ENCODE measurements at places on chromosomes 12 and 14.
A peak's percentile ranks its signal among the peaks of the same experiment; 100 is the strongest.

- no peak for DNase-seq
These were observed 282.8 kb downstream of the PAWR start for GRCh38 chr12:79407671-79408622.

GRCh38 chr12:111181143-111181726 lies 187.7 kb downstream of the PHETA1 start:
- no peak for DNase-seq

DNA sequence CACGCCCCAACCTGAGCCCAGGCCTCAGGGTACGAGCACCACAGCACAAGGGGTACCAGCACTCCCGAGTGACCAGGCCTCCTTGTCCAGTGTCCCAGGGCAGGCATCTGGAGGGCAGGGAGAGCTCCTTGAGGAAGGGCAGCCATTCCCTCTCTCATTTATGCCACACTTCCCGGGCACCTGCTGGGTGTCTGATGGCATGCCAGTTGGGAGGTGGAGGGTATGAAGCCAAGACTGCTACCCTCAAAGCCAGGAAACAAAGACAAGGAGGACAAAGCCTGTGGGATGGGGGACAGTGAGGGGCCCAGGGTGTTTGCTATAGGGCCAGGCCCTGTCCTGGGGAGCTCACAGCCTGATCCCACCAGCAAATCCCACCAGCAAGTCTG lies 45.6 kb downstream of the CCDC88C start:
- no peak for DNase-seq

DNA sequence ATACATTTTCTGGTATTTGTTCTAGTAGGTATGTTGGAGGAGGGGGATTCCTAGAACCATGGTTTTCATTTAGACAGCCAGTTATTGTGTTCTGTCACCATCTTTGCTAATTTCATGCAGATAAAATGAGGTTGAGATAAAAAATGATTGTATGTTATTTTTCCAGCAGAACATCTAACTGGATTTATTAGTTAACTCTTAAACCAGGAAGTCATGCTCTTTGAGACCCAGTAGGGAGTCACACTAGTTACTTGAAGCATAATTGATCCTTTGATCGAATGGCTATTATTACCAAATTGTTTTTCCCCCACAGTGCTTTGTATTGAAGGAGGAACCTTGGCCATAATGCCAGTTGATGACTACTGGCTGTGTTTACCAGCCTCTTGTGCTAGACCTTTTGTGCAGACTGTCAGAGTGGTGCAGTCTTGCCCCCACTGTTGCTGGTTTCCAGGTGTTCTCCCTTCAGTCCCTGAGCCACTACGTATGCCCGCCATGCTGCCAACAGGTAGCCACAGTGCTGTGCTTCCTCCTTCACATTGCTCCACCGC lies 6.0 kb downstream of the EID3 start:
- DNase-seq: no peak

DNA sequence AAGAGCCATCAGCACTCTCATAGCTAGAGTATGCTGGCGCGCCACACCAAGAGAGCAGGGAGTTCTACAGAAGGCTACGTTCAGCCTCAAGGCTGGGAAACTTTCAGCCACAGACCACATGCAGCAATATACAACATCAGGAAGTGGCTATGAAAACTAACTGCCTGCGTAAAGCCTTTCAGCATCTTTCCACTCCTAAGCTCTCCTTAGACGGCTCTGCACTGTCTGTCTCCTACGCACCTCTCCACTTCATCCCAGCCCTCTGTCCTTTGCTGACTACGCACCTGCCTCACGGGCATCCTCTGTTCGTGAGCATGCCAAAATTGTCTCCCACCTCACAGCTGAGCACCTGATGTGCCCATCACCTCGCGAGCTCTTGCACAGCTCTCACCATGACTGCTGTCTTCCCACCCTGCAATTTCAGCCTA lies 9.7 kb downstream of the MPHOSPH9 start:
- DNase-seq: peak; percentile 58

DNA sequence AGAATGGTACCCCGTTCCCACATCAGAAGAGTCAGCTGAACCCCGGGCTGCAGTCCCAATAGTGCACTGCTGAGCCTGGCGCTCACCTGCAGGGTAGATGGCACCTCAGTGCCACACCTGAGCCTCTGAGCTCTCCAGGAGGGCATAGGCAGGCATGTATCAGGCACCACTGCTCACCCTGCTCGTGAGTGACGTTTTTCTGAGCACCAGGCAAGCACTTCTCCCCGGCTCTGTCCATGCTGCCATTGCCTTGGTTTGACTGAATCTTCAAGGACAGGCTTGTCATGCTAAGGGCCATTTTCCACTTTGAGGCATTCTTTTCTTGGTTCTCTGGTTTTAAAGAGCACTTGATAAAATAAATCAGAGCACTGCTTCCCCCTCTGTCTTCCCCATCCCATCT lies 161.6 kb upstream of the PRMT8 start:
- DNase-seq: no peak

DNA sequence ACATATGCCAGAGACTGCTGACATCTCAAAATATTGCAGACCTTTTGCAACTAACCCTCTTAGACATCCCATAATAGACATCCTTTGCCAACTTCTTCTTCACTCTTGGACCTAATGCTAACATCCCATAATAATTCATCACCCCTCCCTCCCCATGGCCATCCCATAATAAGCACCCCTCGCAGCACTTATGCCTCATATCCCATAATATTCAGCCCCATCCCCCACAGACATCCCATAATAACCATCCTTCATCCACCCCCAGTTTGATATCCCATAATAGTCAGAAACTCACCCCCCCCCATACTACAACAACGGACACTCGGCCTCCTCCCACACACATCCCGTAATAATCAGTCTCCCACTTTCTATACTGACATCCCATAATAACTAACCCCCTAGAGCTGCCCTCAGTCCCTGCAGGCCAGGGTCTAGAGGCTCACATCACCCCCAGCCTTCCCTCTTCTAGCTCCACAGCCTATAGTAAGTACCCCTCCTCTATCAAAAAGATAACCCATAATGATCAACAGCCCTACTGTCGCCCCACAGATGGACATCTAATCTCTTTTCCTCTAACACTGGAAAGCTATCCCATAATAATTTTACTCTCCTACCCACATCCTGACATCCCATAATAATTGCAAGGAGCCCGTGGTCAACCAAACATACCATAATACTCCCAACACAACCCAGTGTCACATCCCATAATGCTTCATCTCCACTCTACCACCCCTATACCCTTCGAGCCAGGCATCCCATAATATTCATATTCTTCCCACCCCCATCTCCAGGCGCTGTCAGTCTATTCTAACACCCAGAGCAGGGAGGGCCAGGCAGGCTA lies 792 bp upstream of the CHD4 start:
- peak; percentile 51 for DNase-seq

DNA sequence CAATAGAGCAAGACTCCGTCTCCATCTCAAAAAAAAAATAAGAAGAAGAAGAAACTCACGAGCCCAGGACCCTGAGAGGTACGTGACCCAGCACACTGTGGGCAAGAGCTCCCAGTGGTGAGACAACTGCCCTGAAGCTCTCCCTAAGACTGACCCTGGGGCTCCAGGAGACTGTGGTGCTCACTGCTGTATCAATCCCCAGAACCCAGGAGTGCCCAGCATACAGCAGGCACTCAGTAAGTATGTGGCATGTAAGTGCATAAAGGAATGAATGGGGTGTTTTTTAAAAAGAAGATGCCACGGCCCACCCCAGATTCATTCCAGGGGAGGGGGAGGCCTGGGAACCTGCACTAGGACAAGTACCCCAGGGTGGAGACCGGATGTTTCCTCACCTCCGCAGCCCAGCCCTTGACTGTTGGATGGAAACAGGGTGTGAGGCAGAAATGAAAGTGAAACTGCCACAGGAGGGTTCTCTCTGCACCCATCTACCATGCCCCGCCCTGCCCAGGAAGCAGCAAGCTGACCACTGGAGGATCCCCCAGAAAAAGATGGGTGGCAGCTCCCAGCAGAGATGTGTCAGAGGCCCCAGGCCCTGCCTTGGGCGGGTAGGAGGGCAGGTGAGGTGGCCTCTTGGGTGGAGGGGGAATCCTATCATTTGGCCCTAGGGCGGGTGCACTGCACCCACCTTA lies 12.2 kb downstream of the ITPK1 start:
- DNase-seq: no peak

DNA sequence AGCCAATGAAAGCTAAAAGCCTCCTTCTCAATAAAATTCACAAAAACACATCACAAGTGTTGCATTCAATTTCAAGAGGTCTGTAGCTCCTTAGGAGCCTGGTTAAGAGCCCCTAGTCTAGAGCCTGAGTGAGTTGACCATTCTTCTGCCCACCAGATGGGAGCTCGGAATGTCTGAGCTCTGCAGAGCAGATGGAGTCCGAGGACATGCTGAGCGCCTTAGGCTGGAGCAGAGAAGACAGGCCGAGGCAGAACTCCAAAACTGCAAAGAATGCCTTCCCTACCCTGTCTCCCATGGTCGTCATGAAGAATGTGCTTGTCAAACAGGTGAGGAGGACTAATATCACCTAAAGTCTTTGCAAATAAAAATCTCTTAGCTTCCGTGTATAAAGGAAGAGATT lies 11.6 kb downstream of the CIPC start:
- no peak for DNase-seq

- no peak for DNase-seq
These were observed 2.8 kb downstream of the RAPGEF3 start for GRCh38 chr12:47755655-47756562.

DNA sequence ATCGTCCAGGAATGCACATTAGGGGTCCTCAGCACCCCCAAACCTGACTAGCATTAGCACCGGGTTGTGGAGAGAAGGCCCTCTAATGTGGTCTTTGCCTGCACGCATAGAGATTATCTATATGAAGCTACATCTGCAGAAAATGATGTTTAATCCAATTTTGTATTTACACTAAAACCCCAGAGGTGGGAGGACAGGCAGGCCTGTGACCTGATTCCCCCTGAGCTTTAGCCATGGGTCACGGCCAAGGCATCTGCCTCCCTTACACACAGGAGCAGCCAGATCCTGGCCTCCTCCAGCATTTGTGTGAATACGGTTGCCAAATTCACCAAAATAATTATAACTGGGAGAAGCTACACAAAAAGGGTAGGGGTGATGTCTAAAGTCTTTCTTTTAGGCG lies 7.0 kb downstream of the APOLD1 start:
- DNase-seq: no peak

DNA sequence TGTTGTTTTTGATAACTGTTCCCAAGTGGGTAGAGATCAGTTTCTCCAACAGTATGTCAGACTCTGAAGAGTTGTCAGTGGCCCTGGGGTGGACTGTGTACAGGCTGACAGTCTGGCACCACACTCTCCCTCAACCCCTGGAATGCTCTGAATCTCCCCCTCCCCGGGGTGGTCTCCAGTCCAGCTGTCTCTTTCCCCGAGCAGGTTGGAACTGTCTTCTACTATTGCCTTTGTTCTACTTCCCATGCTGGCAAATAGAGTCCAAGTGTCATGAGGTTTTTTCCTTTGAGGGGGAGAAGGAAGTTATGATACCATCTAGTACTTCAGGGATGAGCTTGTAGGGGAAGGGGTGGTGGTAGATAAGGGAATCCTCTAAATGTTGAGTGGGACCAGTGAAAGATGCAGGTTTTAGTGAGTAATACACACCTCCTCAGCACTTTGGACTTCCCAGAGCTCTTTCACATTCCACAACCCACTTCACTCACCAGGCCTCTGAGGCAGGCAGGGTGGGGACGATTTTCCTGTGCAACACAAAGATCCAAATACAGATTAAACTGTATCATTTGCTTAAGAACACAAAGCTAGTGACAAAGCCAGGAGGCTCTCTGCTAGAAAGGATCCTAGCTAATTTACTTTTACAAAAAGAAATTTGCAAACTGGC lies 170.7 kb upstream of the GZMB start:
- DNase-seq: no peak

- no peak for DNase-seq
These were observed 21.8 kb downstream of the VDR start for GRCh38 chr12:47882781-47883546.

GRCh38 chr12:124713041-124713435 lies 145.6 kb upstream of the NCOR2 start:
- peak; percentile 13 for DNase-seq

DNA sequence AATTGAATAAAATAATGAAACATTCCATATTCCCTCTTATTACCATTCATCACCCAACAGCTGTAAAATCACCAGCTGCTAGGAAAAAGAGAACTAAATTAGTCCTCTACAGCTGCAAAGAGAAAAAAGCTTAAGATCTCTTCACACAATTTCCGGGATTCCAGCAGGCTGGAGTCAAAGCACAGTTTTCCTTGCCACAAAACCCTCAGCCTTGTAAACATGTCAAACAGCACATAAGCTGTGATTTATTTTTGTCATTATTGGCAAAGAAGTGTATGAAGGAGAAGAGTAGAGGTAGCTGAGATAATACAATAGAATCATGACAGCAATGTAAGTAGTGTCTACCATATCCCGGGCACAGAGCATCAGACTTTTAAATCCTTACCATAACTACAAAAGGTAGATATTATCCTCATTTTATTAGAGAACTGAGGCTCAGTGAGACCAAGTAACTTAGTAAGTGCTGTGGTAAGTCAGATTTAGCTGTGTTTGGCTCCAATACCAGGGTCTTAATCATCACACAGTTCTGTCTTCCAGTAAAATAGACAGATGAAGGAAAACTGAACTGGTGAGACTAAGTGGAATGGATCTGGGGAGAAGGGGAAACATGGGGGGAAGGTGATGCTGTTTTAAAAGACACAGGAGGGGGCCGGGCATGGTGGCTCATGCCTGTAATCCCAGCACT lies 57.3 kb downstream of the NTN4 start:
- no peak for DNase-seq

GRCh38 chr12:3371018-3371417 lies 120.0 kb upstream of the PRMT8 start:
- DNase-seq: no peak

DNA sequence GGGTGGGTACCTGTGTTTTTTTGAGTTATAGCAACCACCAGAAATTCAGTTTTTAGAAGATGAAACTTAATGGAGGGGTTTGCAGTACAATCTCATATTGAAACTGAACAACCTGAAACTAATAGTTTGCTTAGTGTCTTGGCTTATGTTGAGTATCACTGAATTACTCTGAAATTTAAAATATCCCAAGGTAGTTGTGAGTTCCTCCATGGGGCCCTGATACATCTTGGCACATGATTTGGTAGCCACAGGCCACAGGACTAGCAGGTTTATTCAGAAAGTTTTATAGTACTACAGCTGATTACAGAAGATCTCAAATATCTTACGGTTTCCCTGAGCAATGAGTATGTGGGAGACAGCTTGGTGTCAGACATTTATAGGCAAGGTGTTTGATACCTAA lies 10.4 kb downstream of the PTGES3 start:
- DNase-seq: no peak

GRCh38 chr12:69833696-69834095 lies 8.7 kb downstream of the MYRFL start:
- DNase-seq: no peak
